ENCODE measurements at places on chromosomes 3 and 15.

- DNase-seq = no peak
These were observed 64.2 kb upstream of the TMEM115 start for GRCh38 chr3:50423543-50423942.

- DNase-seq = no peak
These were observed 27.6 kb downstream of the OPA1 start for GRCh38 chr3:193620650-193621049.

GRCh38 chr3:114112696-114113095 lies 56.2 kb downstream of the QTRT2 start:
- DNase-seq = no peak

DNA sequence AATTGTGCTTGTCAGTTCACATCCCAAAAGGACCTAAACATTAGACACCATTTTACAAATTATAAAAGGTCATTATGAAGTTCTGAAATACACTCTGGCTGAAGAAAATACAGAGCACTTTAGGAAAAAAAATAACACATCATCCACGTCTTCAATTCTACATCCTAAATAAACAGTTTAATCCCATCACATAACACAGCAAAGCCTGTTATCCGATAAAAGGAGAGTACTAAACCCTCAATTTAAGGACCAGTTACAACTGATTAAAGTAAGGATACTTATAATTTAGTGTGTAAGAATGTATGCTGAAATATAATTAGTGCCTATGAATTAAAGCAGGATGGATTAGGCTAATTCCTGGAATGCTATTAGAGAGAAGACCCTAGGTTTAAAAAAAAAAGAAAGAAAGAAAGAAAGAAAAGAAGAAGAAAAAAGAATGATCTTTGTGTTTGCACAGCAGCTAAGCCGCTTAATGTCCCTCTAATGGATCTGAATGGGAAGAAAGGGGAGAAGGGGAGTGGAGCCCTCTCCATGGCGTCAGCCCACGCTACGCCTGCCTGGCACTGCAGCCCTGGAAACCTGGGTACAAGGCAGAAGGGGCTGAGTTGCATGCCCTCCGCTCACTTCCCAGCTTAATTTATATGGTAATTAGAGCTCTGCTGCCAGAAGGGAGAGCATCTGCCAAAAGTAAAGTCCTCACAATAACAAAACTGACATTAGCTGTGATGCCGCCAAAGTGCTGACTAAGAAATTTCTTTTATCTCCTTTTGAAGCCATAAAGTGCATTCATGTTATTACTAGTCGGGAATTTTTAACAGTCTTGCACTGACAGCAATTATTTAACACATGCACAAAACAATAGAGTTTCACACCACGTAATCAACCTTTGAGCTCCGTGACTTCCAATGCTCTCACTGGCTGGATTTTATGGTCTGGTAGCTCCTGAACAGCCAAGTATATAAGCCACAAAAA lies 90.0 kb downstream of the FSIP1 start:
- no peak for DNase-seq

DNA sequence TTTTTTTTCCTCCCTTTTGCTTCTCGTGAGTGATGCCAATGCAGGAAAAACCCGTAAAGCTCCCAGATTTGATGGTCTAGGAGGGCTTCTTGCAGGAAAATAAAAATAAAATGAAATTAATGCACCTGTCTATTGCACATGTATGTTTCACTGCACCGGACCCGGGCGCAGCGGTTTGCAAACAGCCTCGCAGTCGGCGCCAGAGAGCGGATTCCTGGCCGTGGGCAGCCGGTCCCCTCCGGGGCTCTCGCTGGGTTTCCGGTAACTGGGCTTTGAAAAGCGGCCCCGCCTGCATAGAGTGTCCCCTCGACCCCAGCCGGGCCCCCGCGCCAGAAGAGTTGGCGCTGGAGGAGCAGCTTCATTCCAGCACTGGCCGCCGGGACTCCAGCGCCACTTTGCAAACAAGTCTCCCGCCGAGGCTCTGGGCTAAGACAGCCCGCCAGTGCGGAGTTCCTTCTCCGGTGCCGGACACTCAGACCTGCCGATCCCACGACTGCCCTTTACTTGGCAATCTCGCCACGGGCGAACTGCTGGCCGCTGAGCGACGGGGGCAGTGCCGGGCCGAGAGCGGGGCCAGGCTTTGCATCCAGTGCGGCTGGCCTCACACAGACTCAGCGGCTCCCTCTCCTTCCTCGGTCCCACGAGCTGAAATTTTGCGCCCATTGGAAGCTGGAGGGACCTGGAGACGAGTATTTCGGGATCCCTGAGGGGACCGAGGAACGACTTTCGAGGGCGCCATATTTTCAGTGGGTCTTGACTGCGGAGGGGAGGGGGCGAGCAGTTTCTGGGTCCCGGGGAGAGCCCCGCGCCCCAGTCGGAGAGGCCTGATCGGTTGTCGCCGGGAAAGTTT lies 225.9 kb upstream of the C2CD4B start:
- DNase-seq = no peak

- DNase-seq = peak; percentile 15
These were observed 59.0 kb downstream of the FRMD4B start for GRCh38 chr3:69326855-69327300.

DNA sequence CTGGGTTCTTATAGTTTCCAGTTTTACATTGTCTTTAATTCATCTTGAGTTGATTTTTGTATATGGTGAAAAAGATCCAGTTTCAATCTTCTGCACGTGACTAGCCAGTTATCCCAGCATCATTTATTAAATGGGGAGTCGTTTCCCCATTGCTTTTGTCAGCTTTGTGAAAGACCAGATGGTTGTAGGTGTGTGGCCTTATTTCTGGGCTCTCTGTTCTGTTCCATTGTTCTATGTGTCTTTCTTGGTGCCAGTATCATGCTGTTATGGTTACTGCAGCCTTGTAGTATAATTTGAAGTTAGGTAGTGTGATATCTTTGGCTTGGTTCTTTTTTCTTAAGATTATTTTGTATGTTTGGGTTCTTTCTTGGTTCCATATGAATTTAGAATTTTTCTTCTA lies 432.2 kb downstream of the UNC13C start:
- DNase-seq = no peak

DNA sequence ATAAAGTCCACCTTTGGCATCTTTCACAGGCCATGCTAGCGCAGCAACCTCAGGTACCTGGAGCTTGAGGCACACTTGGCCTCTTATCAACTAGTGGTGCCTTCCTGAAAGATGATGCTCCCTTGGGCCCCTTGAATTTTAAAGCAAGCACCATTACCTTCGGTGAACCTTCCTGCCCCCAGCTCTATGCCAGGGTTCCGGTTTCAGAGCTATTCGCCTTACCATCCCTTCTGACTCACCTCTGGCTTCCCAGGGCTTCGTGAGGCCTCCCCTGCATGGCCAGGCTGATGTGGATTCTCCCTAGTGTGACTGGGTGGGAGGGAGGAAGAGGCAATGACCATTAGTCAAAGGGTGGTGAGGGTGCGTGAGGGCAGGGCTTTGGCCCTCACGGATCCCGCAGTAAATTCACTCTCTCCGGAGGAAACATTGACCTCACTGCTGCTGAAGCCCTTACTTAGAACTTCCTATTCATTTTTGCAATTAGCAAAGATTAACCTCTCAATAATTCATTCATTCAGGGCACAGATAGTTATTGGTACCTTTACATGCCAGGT lies 16.3 kb downstream of the BHLHE40 start:
- no peak for DNase-seq

DNA sequence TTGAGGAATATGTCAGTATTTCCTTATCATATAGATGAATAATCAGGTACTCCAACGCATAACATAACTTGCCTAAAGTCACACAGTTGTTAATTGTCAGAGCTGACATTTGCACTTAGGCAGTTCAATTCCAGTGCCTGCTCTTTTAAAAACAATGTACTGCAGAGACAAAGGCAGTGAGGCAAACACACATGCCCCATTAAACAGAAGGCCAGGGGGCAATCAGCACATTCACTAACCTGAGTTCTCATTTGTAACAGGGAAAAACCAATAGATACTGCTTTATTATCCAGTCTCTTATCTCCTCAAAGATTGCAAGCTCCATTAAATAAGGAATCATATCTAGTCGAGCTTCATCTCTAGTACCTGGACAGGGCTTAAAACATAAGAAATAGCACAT lies 1017.4 kb downstream of the SQOR start:
- DNase-seq = no peak

GRCh38 chr15:33145447-33145846 lies 49.1 kb downstream of the FMN1 start:
- no peak for DNase-seq

GRCh38 chr3:30078736-30079135 lies 527.7 kb upstream of the TGFBR2 start:
- no peak for DNase-seq

DNA sequence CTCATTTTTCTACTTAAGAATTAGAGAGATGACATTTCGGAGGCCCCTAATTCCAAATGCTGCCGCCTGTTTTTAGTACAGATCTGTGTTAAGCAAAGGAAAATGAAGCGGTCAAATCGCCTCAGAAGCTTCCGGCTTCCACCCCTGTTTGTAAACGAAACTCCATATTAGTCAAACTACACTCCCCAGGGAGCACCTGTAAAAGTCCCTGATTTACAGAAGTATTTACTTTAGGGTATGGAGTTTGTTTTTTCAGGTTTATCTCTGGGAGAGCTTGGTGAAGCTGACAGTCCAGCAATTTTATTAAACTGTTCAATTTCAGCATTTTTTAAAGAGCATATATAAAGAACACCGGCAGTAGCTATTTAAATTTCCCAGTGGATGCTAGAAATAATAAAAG lies 319.8 kb downstream of the FHIT start:
- no peak for DNase-seq

GRCh38 chr15:46523701-46524100 lies 888.9 kb downstream of the SQOR start:
- DNase-seq = no peak

GRCh38 chr3:170634663-170635384 lies 48.9 kb upstream of the SLC7A14 start:
- DNase-seq = no peak

DNA sequence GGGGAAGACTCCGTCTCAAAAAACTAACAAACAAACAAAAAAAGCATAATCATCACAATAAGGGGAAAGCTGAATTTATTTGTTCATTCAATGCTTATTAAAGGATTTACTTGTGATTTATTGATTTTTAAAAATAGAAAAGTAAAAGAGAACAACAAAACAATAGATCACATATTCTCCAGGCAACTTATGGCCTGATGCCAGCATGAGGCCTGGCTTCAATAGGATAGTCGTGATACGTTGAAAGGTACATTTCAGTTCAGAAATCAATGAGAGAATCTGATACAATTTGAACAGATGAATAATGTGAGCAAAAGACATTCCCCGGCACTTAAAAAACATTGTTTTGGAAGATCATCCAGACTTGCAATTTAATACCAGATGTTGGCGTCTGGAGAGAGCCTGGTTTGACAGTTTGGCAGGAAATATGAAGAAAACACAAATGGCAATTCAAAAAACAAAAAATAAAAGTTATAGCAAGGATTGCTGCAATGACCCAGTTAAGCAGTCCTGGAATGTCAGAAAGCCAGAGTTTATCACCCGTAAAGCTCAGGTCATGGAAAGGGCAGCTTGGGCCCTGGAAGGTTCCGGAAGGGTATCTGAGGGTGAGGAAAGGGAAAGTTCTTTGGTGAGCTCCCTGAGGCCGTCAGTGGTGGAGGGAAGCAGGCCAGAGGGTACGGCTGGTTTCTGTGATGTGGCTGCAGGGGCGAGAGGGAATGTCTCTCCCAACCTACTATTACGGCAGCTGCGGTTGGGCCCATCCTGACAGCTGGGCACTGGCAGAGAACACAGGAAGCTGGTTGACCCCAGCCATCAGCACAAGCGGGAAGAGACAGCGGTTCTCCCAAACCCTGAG lies 230.2 kb upstream of the HES1 start:
- DNase-seq = no peak

GRCh38 chr3:194745422-194746184 lies 59.9 kb downstream of the FAM43A start:
- DNase-seq = no peak

DNA sequence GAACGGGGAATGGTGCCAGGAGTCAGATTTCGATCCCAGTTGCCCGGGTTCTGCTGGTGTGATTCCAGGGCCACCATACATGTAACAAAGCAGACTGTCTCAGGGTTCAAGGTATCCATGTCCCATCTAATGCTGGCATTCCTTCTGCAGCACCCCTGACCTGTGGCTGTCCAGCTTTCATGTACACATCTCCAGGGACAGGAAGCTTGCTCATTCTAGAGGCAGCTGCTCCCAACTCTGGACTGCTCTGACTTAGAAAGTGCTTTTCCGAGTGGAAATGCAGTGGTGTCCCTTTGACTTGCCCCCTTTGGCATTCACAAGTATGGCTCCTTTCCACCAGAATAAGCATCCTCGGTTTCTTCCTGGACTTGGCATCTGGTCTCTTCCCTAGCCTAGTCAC lies 30.9 kb downstream of the PML start:
- no peak for DNase-seq

DNA sequence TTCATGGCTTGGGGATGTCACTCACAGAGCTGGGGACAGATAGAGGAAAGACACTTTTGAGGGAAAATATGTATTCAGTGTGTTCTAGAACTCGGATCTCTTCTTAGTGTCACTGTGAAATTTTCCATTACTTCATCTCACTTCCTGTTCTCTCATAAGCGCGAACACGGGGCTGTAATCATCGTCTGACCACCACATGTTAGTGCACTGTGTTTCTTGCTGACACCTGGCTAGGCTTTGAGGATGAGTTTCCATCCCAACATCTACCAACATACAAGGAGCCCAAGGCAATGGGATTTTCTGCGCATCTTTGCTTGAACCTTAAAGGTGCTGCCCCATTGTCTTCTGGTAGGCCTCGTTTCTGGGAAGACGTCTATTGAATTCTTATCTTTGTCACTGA lies 84.0 kb downstream of the LIPC start:
- no peak for DNase-seq

- no peak for DNase-seq
These were observed 215.9 kb downstream of the GBE1 start for GRCh38 chr3:81545572-81545971.

DNA sequence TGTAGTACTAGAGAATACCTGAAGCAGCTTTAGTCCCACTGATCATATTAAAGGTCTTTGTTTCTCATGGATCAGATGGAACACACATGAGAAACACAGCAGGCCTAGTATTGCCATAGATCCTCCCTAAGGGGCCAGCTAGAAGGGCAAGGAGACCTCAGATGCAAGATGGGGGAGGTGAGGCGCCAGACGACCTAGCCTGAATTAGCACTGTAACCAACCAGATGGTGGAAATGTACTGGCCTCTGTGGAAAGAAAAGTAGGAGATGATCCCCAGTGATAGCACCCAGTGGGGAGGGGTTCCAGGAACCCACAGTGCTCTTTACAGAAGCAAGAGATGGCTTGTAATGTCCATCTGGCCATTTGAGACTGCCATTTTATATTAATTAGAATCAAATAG lies 138.2 kb upstream of the ZNF385D start:
- no peak for DNase-seq

GRCh38 chr3:48516571-48516970 lies 12.6 kb upstream of the SHISA5 start:
- no peak for DNase-seq

- DNase-seq = no peak
These were observed 106.6 kb downstream of the LRIG1 start for GRCh38 chr3:66394019-66394752.

- DNase-seq = no peak
These were observed 43.7 kb upstream of the RBM5 start for GRCh38 chr3:50044976-50045375.

Measured in astrocyte of the cerebellum (primary cell).